RKO (cell line): ENCODE measurements at places on chromosomes 1 and 21.
A peak's percentile ranks its signal among the peaks of the same experiment; 100 is the strongest.

GRCh38 chr1:12386130-12386529, 156.3 kb downstream of the VPS13D start:
- no peak for DNase-seq

- no peak for DNase-seq
Observed at GRCh38 chr1:185208626-185209180, 51.7 kb downstream of the SWT1 start.

DNA sequence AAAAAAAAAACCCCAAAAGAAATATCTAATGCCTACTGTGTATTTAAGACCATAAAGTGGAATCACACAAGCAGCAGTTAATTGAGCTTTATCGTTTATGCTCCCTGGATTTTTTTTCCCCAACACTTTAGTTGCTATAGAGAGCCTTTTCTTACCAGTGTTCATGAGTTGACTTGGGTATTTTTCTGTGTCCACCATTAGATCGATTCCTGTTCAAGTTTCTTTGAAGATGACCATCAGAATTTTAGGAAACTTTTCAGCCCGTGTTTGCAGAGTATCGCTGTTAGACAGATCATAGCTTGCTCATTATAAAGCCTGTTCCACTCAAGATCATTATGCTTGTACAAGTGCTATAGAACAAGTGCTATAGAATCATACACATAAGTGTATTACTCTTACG, 1.5 kb downstream of the RALGPS2 start:
- no peak for DNase-seq

GRCh38 chr1:151196292-151196800, 2.0 kb upstream of the PIP5K1A start:
- peak; percentile 94 for DNase-seq

- peak; percentile 74 for DNase-seq
Observed at GRCh38 chr1:64246294-64246917, 43.0 kb downstream of the UBE2U start.

DNA sequence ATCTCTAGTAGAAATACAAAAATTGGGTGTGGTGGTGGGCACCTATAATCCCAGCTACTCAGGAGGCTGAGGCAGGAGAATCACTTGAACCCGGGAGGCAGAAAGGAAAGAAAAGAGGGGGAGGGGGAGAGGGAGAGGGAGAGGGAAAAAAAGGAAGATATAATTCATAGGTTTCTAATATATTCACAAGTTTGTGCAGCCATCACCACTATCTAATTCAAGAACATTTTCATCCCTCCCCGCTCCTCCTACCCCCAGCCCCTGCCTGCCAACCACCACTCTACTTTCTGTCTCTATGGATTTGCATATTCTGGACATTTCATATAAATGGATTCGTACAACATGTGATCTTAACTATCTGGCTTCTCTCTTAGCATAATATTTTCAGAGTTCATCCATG, 133.1 kb upstream of the KIAA1614 start:
- no peak for DNase-seq

DNA sequence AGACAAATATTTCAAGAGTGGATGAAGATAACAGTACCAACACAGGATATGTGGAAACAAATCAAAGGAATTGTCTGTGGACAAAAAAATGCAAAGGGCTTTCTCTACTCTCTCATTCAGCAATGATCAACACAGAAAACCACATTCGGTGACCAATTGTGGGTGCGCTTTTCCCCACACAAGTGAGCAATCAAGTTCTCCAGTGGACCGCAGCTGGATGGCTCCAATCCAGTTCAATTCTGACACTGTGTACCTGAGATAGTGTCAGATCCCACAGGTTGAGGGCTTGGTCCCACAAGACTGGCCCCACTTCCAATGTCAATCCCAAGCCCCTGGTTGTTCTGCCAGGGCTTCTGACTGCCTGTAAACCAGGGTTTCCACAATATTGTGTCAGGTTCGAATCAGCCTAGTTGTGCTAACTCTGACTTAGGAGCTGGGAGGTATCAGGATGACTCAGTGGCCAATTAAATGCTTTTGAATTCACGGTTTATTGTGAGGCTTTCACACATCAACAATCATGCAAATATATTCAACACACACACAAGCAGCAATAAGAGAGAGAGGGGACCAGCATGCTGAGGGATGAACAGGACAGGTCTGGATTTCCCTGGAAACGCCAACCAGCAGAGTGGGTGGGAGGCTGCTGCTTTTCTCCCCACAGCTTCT, 87.0 kb upstream of the BTG3 start:
- DNase-seq: no peak

DNA sequence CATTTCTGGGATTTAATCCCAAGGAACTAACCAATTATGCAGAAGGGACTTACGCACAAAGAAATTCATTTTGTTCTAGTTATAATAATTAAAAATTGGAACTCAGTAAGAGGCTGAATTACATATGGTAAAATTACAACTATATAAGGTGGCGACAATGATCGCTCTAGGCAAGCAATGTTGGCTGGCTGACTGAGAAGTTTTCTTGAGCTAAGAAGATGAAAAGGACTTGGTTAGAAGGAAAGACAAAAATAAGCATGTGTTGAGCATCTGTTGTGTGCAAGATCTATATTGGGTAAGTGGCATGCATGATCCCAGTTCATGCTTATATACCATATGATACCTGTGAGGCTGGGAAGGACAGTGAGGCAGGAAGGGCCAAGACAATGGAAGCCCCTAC, 80.8 kb downstream of the FCRL5 start:
- no peak for DNase-seq

DNA sequence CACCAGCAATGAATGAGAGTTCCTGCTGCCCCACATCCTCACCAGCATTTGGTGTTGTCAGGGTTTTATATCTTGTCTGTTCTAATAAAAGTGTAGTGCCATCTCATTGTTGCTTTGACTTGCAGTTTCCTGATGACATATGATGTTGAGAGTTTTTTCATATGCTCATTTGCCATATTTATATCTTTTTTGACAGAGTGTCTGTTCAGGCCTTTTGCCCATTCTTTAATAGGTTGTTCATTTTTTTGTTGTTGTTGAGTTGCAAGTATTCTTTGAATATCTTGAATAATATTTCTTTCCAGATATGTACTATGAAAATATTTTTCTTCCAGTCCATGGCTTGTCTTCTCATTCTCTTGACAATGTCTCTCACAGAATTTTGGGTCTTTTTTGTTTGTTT, 111.7 kb upstream of the KCNJ15 start:
- no peak for DNase-seq

- DNase-seq: no peak
Observed at GRCh38 chr1:220391491-220391890, 119.2 kb upstream of the RAB3GAP2 start.

GRCh38 chr1:154627257-154628120, 19.5 kb upstream of the ADAR start:
- peak; percentile 89 for DNase-seq

DNA sequence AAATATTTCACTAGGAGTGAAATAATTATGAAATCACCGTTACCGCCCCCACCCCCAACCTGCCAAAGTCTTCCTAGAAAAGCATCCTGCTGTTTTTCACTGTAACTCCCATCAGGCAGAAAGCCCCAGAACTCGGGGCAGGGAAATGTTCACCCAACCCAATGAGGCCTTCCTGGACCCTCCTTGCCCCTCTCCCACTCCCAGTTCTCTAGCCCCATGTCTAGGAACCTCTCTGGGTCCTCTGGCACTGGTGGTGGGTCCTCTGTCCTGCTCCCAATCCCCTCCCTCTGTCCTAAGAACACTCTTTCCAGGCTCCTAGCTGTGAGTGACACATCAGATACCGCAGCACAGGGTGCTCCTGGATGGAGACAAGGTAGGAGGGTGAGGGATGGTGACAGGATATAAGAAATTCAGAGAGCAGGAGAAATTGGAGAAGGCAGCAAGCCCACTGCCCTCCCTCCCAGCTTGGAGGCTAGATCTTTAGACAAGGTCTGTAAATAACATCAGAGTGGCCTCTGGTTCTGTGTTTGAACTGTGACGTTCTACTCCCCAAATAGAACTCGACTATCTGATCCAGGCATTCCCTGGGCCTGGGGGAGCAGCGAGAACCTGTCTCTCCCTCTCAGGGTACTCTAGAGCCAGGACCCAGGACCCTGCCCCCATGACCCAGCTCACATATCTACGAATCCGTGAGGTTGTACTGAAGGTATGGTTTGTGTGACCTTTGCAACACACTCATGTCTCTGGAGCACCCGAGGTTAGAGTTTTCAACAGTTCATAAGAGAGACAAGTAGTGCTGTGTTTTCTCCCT, 23.3 kb upstream of the BTG2 start:
- no peak for DNase-seq

- DNase-seq: no peak
Observed at GRCh38 chr1:95770581-95770980, 536.6 kb downstream of the RWDD3 start.

GRCh38 chr21:42732033-42732410, 78.6 kb downstream of the PDE9A start:
- DNase-seq: no peak

- no peak for DNase-seq
Observed at GRCh38 chr21:43605320-43606215, 53.7 kb downstream of the HSF2BP start.

GRCh38 chr1:98278055-98278454, 357.2 kb upstream of the DPYD start:
- no peak for DNase-seq

- no peak for DNase-seq
Observed at GRCh38 chr1:240608707-240609106, 3.2 kb downstream of the GREM2 start.

- DNase-seq: no peak
Observed at GRCh38 chr1:49016030-49016977, 239.6 kb upstream of the BEND5 start.

DNA sequence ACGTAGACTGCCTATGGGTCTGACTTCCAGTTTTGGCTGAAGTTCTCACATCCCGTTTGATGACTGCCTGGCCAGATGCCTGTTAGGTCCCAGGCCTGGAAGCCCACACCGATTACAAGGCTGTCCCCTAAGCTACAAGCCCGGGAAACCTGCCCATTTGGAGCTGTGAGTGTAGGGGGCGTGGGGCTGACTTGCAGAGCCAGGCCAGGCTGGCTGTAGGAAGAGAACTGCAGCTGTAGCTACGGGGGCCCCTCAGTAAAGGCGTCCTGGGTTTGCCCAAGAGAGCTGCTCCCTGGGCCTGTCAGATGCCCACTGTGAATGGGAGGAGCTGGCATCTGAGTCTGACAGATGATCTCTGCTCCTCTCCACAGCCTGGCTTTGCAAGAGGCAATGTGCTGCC, 199.7 kb downstream of the CAMTA1 start:
- no peak for DNase-seq

DNA sequence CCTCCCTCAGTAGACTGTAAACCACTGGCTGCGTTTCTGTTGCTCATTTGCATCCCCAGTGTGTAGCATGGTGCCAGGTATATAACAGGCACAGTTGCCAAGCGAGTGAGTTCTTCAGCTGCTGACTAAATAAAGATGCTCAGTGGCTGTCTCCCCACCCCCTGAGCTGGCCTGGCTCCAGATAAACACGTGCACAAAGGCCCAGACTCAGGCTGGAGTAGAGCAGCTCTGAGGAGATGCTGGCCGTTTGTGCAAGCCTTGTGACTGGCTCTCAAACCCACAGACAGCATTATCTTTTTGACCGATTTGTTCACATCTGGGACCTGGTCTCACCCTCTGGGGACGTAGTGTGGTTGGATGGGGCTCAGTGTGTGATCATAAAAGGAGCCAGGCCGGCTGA, 7.1 kb downstream of the CHRNB2 start:
- no peak for DNase-seq
